ENCODE measurements at places on chromosomes 1 and 21. TPM values are rescaled to one million over a fixed set of nuclear protein-coding genes. Genes with fewer than 3 reads are reported as not detected.

DNA sequence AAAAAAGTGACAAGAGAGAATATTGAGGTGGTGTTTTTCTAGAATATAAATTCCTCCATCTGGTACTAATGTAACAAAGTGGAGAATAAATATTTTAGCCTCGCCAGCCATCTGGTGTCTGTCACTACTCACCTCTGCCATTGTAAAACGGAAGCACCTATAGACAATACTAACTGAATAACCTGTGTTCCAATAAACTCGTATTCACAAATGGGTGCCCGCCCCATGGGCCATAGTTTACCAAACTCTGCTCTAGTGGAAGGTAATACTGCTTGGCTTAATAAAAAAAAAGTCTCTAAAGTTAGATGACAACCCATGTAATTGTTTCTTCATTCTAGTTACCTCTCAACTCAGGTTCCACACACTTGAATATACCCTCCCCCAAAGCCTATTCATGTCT lies 8.1 kb downstream of the MIS18A start:
- no peak for DNase-seq

GRCh38 chr1:31587720-31588423 lies 11.6 kb downstream of the TINAGL1 start:
- no peak for DNase-seq

The CA14 gene
- 6.6 TPM for polyA plus RNA-seq

The HTR6 gene
- polyA plus RNA-seq = 2.7 TPM

DNA sequence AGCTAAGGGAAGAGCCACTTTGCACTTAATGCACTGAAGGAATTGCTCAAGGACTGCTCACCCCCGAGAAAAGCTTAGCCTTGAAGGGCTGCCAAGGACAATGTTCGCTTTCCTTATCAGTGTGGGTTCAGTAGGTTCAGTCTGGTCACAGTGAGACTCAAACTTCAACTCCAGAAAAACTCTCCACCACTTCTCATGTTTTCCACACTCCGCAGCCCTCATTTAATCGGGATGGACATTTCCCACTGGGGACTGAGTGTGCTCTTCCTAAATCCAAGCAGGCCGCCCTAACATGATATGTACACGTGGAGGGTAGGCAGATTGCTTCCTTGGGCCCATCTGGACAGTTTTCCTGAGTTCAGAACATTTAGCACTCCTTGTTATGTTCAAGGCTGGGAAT lies 19.5 kb downstream of the SUSD4 start:
- no peak for DNase-seq

The PHC2 gene
- 103 TPM for polyA plus RNA-seq
